ENCODE measurements at places on chromosomes 4 and X.

DNA sequence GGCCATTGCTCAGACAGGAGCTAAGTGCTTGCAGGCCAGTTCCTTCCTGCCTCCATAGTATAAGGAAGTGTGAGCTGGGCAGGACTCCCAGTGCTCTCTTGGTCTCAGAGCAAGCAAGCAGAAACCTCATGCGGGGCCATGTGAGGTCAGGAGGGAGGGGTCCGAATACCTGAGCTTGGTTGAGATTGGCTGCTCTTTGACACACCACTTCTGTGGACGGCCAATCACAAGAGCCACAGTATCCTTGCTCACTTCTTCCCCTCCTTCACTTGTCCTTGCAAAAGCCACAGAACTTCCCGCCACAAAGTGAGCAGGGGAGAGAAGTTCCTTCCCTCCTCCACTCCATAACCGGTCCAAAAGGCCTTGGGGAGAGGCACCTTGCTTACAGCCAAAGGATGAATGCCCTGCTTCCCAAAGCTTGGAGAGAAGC is 56.7 kb downstream of the PRPS1 start:
- DNase-seq = no peak

- no peak for DNase-seq
Observed at GRCh38 chr4:1597021-1597931, 86.8 kb downstream of the FAM53A start.

DNA sequence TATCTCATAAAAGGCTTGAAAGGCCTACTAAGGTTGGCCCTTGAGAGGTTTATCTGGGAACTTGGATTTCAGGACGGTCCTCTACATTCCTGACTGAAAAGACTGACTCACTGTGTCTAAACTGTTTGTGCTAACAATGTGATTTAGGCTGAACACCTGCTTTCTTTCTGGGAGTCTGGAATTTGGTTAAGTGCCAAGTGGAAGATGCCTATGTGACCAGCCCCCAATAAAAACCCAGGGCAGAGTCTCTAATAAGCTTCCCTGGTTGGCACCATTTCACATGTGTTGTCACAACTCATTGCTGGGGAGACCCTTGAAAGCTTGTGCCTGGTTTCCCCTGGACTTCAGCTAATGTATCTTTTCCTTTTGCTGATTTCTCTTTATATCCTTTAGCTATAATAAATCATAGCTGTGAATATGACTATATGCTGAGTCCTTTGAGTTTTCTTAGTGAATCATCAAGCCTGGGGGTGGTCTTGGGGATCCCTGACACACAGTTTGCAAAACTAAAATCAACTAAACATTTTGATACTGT is 55.1 kb downstream of the GPR82 start:
- DNase-seq = peak; percentile 81

DNA sequence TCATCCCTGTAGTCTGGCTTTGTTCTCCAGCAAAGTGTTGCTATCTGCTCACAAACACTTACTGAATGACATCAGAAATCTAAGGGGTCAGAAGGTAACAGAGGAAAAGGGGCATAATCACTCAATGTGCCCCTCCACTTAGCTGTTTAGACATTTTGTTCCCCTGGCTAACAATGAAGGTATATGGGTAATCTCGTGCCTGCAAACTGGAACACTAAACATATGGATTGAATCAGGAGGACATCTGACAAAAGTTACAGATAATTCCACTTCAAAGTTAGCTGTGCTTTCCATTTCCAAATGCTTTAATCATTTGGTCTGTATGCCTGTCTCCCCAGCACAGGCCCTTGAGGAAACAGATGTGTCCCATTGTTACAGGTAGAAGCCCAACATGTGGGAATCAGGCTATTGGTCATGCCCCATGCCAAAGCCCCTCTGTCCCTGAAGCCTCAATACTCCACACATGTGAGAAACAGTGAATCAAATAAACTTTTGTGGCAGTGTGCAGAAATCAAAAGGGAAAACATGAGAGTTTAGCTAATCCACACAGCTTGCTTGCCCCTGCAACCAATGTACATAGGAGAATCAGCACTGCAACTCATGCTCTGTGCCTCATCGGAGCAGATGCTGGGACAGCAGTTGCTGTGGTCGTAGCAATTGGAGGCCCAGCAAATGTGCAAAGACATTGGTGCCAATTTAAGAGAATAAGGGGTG is 111.7 kb downstream of the RNF150 start:
- DNase-seq = no peak
